Chondrocyte (in vitro differentiated cells): ENCODE measurements at places on chromosomes 1 and 21.

DNA sequence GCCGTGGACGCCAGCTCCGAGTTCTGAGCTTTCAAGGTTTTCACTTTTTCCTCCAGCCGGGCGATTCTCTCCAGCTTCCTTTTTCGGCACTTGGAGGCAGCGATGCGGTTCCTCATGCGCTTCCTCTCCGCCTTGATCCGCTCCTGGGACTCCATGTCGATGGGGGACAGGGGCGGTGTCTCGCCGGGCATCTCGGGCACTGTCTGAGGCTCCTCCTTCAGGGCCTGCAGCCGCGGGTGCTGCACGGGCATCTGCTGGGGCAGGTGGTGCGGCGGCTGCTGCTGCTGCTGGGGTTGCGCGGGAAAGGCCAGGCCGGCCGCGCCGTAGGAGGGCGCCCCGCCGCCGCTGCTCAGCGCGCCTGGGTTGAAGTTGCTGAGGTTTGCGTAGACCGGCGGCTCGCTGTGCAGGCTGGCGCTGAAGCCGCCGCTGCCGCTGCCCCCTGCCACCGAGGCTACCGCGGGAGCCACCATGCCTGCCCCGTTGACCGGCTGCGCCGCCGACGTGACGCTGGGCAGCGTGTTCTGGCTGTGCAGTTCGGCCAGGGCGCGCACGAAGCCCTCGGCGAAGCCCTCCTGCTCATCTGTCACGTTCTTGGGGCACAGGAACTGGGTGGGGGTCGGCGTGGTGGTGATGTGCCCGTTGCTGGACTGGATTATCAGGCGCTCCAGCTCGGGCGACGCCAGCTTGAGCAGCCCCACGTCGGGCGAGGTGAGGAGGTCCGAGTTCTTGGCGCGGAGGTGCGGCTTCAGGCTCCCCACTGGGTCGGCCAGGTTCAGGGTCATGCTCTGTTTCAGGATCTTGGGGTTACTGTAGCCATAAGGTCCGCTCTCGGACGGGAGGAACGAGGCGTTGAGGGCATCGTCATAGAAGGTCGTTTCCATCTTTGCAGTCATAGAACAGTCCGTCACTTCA lies 1.4 kb downstream of the JUN start:
- peak; percentile 92 for DNase-seq

GRCh38 chr21:45001134-45002095 lies 61.6 kb downstream of the SLX9 start:
- DNase-seq: peak; percentile 95

DNA sequence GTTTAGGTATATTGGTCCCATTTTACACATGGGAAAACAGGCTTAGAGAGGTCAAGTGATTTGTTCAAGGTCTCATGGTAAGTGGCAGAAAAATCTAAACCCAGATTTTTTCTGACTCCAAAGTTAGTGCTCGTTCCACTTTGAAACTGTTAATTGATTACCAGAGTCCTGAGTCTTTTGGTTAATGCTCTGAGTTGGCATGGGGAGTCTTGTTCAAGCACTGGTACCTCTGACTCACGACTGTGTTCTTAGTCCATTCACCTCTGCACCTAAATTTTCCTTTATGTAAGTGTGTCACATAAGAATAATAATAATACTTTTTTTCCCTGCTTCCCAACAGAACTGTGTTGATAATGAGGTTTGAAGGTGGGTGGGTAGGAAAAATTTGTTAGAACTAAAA lies 59.3 kb downstream of the VANGL2 start:
- DNase-seq: no peak

DNA sequence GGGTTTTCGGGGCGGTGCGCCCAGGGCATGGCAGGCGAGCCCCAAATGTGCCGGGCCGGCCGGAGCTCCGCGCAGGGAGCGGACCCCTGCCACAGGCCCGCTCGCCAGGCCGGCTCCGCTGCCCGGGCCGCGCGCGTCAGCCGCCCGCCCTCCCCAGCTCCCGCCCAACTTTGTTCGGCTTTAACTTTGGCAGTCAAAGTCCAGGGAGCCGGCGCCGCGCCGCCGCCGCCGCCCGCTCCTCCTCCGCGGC lies 488 bp downstream of the SLC35D1 start:
- DNase-seq: no peak
